Fibroblast of gingiva (primary cell): ENCODE measurements at places on chromosomes 6 and 20.

GRCh38 chr20:24658920-24659660, 189.7 kb downstream of the SYNDIG1 start:
- no peak for DNase-seq

GRCh38 chr6:147063469-147064031, 140.7 kb upstream of the STXBP5 start:
- DNase-seq, result peak; percentile 72

DNA sequence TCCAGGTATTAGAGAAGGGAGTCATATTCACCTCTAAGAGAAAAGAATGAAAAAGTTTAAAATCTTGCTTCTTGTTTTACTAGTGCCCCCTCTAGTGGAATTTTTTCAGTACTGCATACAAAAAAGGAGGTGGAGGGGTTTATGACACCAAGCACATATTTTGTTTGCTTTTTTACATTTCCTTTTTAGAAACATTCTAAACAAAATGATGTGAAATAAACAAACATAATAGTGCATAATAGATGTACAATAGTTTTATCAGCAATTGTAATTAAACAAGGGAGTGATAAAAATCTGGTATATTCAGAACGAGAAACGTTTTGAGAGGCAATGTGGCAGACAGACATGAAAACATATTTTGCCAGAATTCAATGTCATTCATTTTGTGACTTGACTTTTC, 111.0 kb upstream of the TFAP2D start:
- DNase-seq, result no peak

DNA sequence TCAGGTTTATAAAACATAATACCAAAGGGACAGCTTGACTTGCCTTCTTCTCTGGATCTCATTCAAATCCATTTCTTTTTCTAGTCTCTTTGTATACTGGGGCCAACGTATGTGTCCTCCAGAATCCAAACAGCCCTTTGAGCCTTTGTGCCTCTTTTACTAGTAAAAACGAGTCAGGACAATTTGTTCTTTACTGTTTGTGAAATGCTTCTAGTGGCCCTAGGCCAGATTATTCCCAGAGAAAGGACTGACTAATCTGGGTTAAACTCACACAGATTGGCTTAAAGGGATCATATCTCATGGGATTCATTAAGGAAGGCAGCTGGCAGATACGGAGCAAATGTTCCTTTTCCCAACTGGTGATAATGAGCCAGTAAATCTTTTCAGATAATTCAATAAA, 32.1 kb upstream of the MANEA start:
- no peak for DNase-seq

- no peak for DNase-seq
Measured at GRCh38 chr20:17014217-17014616, 212.6 kb upstream of the PCSK2 start.

DNA sequence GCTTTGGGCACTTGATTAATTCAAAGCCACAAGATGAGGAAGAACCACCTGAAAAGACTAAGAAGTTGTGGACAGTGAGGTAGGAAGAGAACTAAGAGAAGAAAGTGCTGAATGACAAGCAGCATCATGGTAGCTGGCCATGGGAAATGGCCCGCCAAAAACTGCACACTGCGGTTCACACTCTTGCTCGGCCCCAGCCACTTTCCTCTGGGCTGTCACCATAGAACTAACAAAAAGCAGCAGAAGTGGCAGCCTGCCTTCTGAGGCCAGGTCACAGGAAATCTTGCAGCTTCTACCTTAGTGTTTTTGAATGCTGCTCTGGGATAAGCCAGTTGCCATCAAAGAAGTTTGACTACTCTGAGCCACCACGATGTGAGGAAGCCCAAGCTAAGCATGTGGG, 34.8 kb upstream of the ZNFX1 start:
- DNase-seq, result no peak

GRCh38 chr20:45822857-45823256, 4.3 kb downstream of the TNNC2 start:
- no peak for DNase-seq

DNA sequence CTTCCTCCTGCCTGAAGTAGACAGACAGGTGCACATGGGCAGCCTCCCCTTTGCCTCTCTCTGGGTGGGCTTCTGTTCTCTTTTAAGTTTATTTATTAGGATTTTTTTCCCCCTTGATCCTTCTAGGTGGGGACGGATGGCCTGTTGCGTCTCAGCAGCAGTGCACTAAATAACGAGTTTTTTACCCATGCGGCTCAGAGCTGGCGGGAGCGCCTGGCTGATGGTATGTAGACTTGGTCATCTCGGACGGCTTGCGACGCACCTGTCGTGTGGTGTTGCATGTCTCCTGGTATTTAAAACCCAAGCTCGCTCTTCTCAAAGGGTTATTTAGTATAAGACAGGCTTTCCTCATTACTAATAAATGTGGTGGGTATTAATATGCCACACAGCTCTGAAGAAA, 73.3 kb downstream of the ASXL1 start:
- DNase-seq, result no peak

DNA sequence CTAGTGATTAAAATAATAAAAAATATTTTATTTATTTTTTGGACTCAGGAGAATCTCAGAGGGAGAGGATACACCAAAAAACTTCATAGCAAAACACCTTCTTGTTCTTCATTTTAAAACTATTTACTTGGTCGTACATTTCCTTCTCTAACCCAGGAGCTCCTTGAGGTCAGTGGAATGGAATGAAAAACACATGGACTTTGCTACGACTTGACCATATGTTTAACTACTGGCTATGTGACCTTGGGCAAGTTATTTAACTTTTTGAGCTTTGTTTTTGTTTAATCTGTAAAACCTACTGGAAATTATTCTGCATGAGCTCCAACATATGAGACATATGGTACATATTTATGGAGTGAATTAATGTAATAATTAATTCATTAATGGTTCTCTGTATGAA, 1005.5 kb upstream of the CITED2 start:
- peak; percentile 76 for DNase-seq

DNA sequence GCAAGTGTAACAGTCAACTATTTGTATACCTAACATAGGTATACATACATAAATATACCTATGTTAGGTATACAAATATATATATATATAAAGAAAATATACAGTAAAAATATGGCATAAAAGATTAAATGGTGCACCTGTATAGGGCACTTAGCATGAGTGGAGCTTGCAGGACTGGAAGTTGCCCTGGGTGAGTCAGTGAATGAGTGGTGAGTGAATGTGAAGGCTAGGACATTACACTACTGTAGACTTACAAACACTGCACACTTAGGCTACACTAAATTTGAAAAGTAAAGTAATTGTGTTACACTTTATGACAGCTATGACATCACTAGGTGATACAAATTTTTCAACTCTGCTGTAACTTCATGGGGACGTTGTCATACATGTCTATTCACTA, 65.6 kb downstream of the CDC5L start:
- DNase-seq, result no peak

GRCh38 chr20:59151820-59152219, 11.8 kb upstream of the ZNF831 start:
- no peak for DNase-seq

- no peak for DNase-seq
Measured at GRCh38 chr6:90044833-90045381, 150.6 kb downstream of the GJA10 start.

DNA sequence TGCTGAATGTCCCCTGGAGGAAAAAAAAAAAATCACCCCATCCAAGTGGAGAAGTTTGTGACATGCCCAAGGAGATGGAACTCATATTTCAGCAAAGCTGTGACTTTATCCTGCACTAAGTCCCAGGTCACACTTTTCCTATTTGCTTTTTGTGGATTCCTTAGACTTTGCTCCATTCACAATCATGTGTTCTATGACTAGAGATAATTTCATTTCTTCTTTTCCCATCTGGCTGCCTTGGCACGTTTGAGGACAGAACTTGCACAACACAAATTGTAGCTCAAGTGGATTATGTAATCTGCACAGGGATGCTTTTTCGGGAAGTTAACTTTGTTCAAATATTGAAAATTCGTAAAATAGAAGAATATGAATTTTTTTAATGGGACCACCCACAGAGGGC, 100.7 kb upstream of the PTPN1 start:
- peak; percentile 65 for DNase-seq

GRCh38 chr20:51497542-51498467, 44.7 kb downstream of the NFATC2 start:
- no peak for DNase-seq

DNA sequence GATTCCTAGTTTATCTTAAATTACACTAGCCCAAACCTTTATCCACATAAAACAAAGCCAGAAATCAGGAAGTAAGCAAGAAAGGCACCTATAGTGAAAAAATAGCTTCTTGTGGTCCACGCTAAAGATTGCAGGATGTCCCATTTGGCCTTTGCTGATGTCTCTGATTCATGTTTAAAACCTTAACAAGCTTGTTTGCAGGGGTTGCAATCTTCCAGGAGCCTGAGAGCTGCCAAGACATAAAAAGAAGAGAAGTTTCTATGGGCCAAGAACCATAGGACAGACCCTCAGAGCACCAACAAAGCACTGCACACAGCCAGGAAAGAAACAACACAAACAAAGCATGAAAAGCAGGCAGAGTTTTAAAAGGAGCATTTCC, 49.4 kb downstream of the ADAT2 start:
- DNase-seq, result no peak

GRCh38 chr6:150698391-150698790, 98.7 kb downstream of the PLEKHG1 start:
- DNase-seq, result no peak

- peak; percentile 20 for DNase-seq
Measured at GRCh38 chr6:149925253-149925973, 2.5 kb upstream of the RAET1G start.

- no peak for DNase-seq
Measured at GRCh38 chr20:8471465-8471864, 339.4 kb downstream of the PLCB1 start.

DNA sequence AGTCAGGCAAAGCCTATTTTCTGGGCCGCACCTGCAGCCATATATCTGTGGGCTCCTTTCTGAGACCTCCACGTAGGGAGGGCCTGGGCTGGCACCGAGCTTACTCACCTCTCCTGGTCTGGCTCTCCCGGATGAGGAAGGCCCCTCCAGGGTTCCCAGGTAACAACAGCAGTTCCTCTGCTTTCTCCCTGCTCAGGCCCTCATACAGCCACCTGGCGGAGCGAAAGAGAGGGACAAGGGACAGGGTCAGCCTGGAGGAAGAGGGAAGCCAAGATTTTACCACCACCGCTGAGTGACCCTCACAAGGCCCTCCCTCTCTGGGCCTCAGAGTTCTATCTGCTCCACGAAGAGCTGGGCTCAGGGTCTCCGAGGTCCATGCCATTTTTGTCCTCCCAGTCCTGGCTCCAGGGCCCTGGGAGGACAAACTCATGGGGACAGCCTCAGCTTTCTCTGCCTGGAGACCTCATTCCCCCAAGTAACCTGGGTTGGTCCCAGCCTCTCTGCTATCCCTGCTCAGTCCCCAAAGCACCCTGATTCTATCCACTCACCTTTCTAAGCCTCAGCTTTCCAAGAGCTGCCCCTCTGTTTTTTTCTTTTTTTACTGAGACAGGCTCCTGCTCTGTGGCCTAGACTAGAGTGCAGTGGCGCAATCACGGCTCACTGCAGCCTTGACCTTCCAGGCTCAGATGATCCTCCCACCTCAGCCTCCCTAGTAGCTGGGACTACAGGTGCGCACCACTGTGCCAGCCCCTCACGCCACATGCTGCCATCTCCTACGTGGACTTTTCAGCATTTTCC, 13.3 kb downstream of the SLA2 start:
- DNase-seq, result no peak

- DNase-seq, result peak; percentile 45
Measured at GRCh38 chr20:45911486-45912343, at the start of gene PLTP. Gene PLTP, minus strand, starts transcription at chr20:45912155. Its CDS starts 703 bp downstream, at chr20:45911452.

GRCh38 chr6:97850458-97851212, 567.6 kb upstream of the MMS22L start:
- DNase-seq, result no peak

DNA sequence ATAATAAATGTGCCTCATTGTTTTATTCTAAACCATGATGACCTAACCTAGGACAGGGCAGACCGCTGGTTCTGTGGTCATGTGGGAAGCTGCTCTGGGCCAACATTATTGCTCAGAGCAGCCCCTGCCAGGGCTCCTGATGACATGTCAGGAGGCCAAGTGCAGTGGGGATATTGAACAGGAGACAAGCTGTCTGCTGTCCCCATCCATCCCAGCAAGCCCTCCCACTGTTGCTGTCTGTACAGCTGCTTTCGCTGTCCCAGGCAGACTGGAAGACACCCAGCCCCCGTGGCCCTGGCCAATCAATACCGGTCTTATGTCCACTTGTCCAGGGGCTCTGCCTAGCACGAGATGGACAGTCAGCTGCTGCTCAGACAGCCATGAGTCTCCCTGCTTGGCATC, 43.2 kb upstream of the FNDC1 start:
- no peak for DNase-seq

GRCh38 chr6:157631838-157632614, 191.0 kb upstream of the SNX9 start:
- no peak for DNase-seq

GRCh38 chr20:9218531-9218961, 149.7 kb downstream of the PLCB4 start:
- DNase-seq, result peak; percentile 14

GRCh38 chr6:42782689-42783176, 881 bp downstream of the BICRAL start:
- DNase-seq, result peak; percentile 95

DNA sequence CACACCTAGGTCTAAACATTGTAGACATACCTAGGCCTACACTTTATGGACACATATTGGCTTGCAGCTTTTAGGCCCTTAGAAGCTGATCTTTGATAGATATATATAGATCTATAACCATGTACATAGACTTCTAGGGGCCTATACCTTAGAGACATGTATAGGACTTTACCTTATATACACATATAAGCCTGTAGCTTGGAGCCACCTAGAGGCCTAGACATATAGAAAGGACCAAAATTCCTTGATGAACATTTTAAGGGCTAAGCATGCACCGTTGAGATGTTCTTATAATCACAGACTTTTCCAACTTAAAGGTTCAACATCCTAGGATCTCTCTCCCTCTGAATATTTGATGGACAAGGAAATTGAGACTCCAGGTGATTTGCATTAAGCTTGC, 371.7 kb upstream of the SASH1 start:
- no peak for DNase-seq

DNA sequence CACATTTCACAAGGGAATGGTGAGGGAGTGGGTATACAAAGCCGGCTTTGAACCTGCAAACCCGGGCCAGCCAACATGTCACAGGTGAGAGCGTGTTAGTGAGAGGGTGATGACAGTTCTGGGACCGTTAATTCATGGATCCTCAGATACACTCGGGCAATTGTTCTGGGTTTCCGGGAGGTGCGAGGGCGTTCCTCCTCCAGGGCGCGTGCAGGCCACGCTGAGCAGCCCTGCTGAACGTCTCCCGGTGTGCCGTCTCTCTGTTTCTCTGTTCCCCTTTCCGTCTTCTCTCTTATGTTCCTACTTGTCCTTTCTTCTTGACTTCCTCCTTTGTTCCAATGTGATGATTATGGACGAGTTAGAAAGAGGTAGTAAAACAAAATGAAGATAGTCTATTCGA, 130.0 kb upstream of the GMDS start:
- no peak for DNase-seq
